Caco-2 (cell line): ENCODE measurements at places on chromosomes 4 and X.

GRCh38 chr4:165505958-165506837 lies 127.4 kb downstream of the CPE start:
- no peaks in the 10 kb centered on the region for H3K36me3 ChIP-seq
- DNase-seq = no peak
- H3K27me3 ChIP-seq = no peaks in the 10 kb centered on the region
- peaks cover 41% of the 10 kb centered on the region for H3K4me1 ChIP-seq

- no peak for DNase-seq
- H3K36me3 ChIP-seq = no peaks in the 10 kb centered on the region
- H3K27me3 ChIP-seq = no peaks in the 10 kb centered on the region
- no peak overlapping the region for H3K4me3 ChIP-seq
- H3K4me1 ChIP-seq = no peaks in the 10 kb centered on the region
These were observed 96.6 kb upstream of the IL13RA1 start for GRCh38 chrX:118630848-118631247.

DNA sequence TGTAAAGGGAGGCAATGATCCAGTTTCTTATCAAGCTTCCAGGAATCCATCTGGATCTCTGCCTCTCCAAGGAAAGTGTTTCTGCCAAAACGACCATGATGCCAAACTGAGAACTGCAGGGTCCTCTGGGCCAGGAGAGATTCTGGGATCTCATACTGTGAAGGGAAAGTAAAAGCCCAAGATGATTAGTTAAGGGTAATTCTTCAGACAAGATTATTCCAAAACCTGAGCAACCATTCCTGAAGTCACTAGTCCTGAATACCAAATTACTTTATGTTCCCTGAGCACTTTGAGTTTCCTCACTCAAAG lies 42.0 kb downstream of the SRPX2 start:
- no peak for DNase-seq
- no peaks in the 10 kb centered on the region for H3K4me1 ChIP-seq
- H3K4me3 ChIP-seq = no peak overlapping the region
- H3K27me3 ChIP-seq = no peaks in the 10 kb centered on the region
- H3K36me3 ChIP-seq = no peaks in the 10 kb centered on the region

DNA sequence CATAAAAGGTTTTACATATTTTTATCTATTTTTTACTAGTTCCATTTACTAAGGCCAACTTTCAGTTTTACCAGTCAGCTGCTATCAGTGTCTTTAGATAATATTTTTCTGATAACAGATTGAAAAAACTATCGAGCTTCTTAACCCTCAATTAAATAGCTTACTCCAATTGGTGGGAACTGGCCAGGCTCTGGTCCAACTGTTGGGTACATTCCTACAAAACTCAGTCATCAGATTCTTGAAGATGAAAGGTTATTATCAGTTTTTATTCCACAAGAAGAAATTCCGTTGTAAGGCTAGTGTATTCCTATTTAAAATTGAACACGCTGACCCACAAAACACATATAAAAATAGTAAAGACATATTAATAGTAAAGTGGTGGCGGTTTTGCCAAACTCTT lies 346.2 kb downstream of the MAPK10 start:
- H3K36me3 ChIP-seq = no peaks in the 10 kb centered on the region
- DNase-seq = no peak
- no peak overlapping the region for H3K27ac ChIP-seq
- H3K27me3 ChIP-seq = no peaks in the 10 kb centered on the region
